CD4-positive, alpha-beta T cell treated with Interleukin-2 at 100 ng/mL for 4 hours (primary cell): ENCODE measurements at places on chromosomes 12 and 14.

DNA sequence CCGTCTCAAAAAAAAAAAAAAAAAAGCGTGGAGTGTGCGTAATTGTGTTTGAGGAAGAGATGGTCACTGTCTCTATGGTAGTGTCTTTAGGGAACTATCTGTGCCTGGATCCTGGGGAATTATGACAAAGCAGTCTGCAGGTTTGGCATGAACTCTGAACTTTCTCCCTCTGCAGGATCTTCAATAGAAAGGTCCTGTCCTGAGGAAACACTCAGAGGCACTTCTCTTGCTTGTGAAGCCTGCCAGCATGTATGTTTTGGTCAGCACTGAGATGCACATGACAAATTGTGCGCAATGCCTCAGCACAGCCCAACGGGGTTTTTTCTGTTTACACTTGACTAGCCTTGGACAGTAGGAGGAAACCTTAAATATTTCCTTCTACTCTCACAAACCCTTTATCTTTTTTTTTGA, 46.6 kb downstream of the ATF7 start:
- DNase-seq, result no peak

- DNase-seq, result no peak
Measured at GRCh38 chr14:87065366-87065765, 927.6 kb downstream of the GALC start.

- no peak for DNase-seq
Measured at GRCh38 chr14:80523518-80524117, 312.3 kb upstream of the DIO2 start.

DNA sequence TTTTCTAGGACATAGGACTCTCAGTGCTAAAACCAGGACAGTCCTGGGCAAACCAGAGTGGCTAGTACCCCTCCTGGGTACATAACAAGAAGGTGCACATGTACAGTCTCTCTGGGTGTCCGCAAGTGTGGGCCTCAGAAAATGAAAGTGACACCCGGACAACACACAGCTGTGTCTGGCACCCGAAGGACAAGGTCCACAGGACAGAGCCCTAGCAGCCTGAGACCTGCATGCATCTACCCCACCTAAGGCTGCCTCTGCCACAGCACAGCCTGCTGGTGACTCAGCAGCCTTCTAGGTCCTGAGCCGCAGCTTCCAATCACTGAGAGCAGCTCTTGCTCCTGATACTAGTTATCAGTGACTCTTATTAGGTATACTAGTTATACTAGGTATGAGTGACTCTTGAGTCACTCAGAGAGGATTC, 784.1 kb upstream of the TBX3 start:
- DNase-seq, result no peak

DNA sequence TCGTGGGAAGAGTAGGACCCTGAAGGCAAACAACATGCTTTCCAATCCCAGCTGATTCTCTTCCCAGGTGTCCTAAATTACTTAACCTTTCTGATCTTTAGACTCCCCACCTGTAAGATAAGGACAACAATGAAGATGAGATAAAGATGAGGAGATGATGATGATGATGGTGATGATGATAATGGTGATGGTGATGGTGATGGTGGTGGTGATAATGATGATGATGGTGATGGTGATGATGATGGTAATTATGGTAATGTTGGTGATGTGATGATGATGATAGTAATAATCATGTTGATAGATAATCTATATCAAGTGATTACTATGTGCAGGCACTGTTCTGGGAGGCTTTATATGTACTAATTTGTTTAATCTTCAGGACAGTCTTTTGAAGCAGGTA, 48.3 kb downstream of the NR1H4 start:
- no peak for DNase-seq

- no peak for DNase-seq
Measured at GRCh38 chr14:92552066-92552465, 38.5 kb downstream of the RIN3 start.
